Fibroblast of villous mesenchyme (primary cell): ENCODE measurements at places on chromosomes 1 and 21.

DNA sequence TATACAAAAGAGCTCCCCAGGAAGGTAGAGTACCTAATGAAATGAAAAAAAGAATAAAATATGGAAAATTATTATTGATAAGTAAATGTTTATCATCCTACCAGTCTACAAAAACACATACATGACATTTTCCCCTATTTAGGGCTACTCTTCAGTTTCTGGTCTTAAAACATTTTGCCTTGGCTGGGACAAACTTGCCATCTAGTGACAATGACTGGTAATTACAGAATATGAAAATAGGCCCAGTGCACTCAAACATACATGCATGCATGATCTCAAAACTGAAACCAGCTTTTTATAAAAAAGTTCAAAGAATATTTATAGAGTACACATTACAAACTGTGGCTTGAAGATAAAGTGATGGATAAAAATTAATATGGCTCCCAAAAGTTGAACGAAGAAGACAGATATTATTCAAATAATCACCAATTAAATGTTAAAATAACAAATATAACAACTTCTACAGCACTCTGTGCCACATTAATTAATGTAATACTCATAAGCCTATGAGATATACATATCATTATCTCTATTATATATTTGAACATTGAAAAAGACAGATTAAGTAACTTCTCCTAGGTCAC, 10.5 kb upstream of the RNPC3 start:
- peak; percentile 60 for DNase-seq

- no peak for DNase-seq
Measured at GRCh38 chr1:147083919-147084272, 88.4 kb downstream of the PRKAB2 start.

- DNase-seq: peak; percentile 90
Measured at GRCh38 chr21:38756746-38757145, 49.0 kb upstream of the ETS2 start.

DNA sequence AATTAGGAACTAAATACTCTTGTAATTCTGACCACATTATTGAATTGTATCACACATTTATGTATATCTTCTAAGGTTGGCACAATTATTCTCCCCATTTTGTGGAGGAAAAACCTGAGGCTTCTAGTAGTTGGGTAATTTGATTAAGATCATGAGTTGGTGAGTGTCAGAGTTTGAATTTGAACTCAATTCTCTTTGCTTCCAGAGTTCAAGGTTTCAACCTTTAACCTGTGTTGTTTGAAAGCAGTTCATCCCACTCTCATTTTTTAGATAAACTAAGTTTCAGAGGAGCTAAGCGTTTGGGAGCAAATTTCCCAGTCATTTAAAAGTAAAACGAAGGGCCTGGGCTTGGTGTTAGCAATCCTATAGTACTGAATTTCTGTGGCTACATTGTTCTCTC, 293.4 kb downstream of the ADGRL2 start:
- DNase-seq: no peak

- peak; percentile 75 for DNase-seq
Measured at GRCh38 chr1:31795801-31796621, 19.8 kb downstream of the SPOCD1 start.

GRCh38 chr1:25922971-25923552, 16.8 kb upstream of the STMN1 start:
- no peak for DNase-seq
